ENCODE measurements at places on chromosomes 3 and 15. TPM values are rescaled to one million over a fixed set of nuclear protein-coding genes. Genes with fewer than 3 reads are reported as not detected.

CPEB1 gene
- 2.4 TPM for polyA plus RNA-seq

GRCh38 chr15:67021455-67021854 is 43.9 kb upstream of the SMAD3 start:
- no peak for DNase-seq

- no peak for DNase-seq
Measured at GRCh38 chr3:79268422-79268821, 499.4 kb downstream of the ROBO1 start.

CATSPER2 gene
- polyA plus RNA-seq, result 7.7 TPM

- no peak for DNase-seq
Measured at GRCh38 chr15:31145271-31145911, 43.9 kb upstream of the TRPM1 start.

GOLGA8S gene
- 1.2 TPM for polyA plus RNA-seq

DNA sequence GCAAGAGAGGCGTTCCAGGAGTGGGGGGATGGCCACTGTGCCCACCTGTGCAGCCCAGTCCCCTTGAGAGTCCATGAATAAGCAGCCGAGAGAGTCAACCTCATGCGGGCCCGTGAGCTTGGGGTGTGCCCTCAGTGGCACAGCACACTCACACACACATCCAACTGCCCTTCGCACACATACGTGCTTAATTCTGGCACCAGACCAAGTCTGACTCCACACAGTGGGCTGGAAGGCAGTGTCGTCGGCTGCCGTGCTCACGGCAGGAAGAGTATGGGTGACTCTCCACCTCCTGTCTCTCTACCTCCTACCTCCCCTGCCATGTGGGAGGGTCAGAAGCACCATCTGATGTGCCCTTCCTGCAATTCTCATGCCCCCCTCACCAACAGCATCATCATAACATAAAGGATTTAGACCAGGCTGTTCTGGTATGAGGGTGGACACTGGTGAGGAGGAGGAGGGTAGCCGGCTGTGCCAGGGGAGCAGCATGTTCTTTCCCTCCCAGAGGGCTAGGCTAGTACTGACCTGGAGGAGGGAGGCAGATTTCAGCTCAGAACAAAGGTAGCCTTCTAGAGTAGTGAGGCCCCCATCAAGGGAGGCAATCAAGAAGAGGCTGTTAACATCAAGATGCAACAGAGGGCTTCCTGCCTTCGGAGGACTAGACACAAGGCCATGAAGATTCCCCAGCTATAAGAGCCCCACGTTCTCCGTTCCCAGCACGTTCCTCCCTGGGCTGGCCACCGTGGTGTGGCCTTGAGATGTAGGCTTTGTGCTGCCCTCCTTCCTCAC is 5.3 kb upstream of the STRA6 start:
- DNase-seq, result no peak
